ENCODE measurements at places on chromosomes 12 and 14.
A peak's percentile ranks its signal among the peaks of the same experiment; 100 is the strongest.

DNA sequence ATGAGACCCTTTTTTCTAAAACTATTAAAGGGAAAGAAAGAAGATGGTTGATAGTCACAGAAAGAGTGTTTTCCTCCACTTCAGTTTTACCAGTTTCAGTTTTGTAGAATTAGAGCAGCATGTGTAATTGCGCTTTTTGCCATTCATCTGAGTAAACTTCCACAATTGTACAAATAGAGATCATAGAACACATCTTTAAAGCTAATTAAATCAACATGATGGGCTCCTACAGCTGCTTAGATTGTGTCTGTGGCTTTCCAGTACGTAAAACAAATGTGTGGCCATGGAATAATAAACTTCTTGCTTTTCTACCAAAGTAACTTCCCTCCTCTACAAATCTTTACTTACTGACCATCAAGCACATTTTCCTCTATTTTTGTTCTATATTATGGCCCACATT lies 84.2 kb upstream of the LRIG3 start:
- no peak for DNase-seq

DNA sequence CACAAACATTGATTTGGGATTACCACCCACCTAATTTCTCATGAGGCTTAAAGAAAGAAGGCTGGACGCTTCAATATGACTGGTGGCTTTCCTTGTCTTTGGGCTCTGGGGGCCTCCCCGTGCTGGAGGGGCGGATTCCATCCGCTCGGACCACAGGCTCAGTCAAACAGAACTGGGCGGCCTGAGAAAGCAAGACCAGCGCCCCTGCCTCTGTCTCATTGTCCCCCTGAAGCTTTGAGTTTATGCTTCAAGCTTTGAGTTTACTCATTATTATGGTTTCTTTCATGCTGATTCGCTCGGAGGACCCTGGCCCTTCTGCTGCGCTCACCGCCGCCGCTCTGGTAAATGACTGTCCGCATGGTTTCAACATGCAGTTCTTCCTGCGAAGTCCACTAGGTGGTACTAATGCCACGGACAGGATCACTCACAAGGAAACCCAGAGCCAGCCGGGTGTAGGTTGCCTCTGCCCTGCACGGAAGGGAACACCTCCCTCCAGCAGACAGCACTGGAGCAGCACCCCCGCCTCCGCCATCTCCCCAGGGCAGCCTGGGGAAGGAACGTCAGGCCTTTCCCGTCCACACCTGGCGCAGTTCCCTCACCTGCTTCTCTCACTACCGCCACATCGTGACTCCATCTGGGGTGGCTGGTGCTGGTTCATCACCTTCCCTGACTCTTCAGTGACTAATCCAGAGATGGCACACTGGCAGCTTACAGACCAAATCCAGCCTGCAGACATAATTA lies 13.2 kb upstream of the TIGAR start:
- DNase-seq: peak; percentile 70

- DNase-seq: no peak
Observed at GRCh38 chr14:101292448-101292847, 268.8 kb upstream of the DIO3 start.

- no peak for DNase-seq
Observed at GRCh38 chr14:103762541-103762940, 46.9 kb downstream of the ZFYVE21 start.

DNA sequence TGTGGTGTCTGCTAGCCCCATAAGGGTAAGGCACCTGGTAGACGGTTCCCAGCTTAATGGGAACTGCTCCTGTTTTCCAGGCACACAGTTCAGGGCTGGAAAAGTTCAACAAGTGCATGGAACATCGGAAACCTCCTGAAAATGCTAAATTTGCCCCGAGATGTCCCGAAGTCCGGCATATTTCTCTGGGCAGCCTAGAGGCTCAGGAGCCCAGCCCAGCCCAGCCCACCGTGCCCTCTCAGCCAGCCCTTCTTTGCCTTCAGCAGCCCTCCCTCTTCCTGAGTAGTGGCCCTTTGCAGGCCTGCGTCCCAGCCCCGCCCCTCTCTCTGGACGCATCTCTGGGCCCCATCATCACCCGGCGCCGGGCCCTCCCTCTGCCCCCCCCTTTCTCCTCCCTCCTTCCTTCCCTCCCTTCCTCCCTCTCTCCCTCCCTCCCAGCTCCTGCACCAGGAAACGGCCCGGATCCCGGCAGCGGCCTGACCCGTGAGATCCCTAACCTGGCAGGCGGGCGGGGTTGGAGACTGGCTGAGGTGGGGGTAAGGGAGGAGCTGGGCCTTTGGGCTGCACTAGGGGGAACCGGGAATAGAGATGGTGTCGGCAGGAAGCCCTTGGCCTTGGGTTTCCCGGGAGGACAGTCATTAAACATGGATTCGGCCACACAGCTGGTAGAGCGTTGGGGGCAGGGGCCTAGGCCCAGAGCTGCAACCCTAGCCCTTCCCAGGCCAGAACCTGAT lies at the start of gene BCL2L2:
BCL2L2 (plus strand) TSS at position 422 of the 734 bp plus-strand sequence. CDS start 935 bp downstream, outside the sequence.
- peak; percentile 92 for DNase-seq

- no peak for DNase-seq
Observed at GRCh38 chr12:61808856-61809255, 451.3 kb upstream of the USP15 start.

All from right lobe of liver (tissue), 6 donors.